ENCODE measurements at places on chromosomes 12 and 14.

- no peak for DNase-seq
These were observed 21.7 kb downstream of the ANKRD13A start for GRCh38 chr12:110020956-110021355.

DNA sequence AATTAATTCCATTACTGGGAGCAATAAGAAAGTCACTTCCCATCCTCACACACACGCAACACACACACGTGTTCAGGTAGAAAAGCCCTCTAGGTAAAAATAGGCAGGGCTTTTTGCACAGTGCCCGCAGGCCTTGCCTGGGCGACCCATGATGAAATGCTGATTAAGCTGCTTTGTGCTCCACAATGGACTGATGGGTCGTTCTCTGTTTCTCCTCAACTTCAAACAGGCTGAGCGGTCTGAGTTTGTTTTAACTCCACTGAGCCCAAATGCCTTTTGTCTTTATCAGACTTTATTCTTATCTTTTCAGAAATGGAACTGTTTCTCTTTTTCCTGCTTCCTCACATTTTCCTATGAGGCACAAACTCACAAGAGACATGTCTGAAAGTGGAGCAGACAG is 9.4 kb upstream of the DACT1 start:
- DNase-seq = no peak

GRCh38 chr12:27777141-27777540 is 2.9 kb upstream of the KLHL42 start:
- DNase-seq = no peak

GRCh38 chr14:88364710-88365413 is 20.6 kb upstream of the SPATA7 start:
- no peak for DNase-seq

GRCh38 chr14:47961634-47962033 is 286.2 kb upstream of the MDGA2 start:
- no peak for DNase-seq

DNA sequence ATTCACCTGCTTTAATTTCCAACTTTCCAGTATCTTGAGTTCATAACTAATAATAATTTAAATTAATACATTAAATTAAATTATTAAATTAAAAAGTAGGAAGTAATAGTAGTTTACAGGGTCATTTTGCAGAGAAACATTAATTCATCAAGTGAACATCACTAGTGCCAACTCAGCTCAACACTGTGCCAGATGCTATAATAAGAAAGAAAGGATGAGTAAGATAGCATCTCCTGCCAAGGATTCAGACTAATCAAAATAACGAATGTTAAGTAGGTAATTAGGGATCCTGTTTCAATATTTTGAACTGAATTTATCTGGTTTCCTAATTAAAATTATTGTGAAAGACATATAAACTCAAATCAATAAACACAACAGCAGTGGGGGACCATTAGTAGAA is 596.7 kb downstream of the SLC6A15 start:
- no peak for DNase-seq

DNA sequence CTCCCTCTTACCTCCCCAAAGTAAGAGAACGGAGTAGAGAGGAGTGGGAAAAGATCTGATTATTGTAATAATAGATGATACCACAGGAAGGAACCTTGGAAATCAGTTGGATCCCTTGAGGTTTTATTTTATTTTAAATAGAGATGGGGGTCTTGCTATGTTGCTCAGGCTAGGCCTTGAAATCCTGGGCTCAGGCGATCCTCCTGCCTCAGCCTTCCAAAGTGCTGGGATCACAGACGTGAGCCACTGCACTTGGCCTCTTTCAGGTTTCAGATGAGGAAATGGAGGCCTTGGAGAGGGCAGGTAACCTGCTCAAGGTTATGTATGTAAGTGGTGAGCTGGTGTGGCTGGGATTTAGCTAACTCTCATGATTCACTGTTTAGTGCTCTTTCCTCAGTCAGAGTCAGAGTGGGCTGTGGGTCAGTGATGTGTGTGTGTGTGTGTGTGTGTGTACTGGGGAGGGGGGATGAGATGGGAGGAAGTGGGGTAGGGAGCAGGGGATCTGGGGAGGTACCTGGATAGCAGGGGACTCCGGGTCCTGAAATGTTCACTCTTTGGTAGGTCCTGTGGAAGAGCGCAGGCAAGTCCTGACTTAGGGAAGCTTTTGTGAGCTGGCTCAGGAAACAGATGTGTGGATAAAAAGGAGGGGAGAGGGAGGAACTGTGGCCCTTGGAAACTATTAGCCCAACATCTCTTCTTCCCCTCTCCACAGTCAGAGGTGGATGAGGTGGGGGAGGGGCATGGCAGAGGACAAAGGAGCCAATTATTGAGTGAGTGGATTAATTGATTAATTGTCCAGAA is 4.7 kb upstream of the CISTR start:
- no peak for DNase-seq

DNA sequence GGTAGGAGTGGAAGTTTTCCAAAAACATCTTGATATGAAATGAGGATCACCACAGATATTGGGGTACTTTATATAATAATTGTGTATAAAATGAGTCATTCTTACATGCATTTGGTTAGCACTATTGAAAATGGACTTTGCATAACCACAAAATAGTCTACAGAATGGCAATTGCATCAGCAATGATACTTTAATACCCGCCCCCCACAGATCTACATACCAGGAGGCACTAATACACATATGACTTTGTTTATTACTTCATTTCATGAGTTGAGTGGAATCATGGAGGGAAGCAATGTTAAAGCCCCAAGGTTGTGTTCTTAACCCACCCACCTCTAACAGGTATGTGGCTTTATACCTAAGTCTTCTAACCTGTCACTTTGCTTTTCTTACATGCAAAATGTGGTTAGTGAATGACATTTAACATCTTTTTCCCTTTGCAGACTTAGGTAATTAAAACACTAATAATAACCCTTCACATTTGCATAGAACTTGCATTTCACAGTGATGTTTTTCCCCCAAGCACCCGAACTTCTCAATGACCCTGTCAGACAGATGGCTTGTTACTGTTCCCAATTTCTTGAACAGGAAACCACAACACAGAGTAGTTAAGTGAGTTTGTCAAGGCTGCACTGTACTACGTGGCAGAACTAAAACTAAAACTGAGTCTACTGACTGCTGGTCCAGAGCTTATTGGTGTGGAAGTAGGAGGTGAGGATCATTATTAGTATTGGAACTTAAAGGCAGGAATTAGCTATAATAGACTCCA is 101.9 kb downstream of the NPAS3 start:
- no peak for DNase-seq

DNA sequence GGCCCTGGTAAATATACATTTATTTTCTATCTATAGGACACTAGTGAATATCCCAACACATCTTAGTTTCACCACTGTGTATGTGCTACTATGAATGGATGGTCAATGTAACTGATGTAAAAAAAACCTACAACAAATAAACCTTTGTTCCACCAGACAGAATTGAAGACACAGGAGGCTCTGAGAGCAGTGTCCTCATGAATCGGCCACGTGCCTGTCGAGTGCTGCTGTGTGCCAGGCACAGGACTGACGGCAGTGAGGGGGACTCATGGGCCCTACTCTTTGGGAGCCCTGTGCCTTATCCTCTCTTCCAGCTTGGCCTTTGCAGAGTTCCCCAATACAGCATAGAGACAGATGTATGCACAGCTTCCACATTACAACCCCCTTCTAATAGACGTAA is 18.2 kb downstream of the CINP start:
- no peak for DNase-seq

GRCh38 chr12:9948606-9949296 is 16.6 kb upstream of the CLEC2A start:
- DNase-seq = peak; percentile 78

GRCh38 chr12:57001448-57001906 is 4.9 kb downstream of the ZBTB39 start:
- DNase-seq = peak; percentile 93

DNA sequence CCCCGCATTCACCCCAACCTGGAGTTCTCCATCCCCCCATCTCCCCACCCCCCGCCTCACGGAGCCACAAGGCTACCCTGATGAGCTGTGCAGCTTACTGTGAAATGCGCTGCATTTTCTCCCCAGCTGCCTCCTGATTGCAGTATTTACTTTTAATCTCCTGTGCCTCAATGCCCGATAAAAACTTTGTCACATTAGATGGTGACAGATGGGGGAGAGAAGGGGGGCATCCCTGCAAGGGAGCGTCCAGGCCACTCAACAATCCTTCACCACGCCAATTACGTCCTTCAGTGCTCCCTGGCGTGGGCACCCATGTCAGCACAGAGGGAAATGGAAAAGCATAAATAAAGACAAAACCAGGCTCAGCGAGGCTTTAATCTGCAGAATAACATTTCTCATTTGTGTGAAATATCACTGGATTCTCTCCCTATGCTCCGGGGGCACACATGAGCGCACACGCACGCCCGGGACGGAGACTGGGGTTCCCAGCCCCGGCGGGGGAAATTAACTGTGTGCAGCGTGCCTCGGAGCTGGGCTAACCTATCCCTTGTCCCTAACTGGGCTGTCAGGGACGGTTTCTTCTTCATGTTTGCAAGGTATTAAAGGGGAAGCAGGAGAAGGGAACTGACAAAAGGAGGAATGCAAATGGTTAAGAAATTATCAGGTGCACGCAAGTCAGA is 186.7 kb upstream of the VASH1 start:
- DNase-seq = no peak

GRCh38 chr14:78530078-78530477 is 359.9 kb downstream of the NRXN3 start:
- peak; percentile 68 for DNase-seq

GRCh38 chr12:92259291-92259690 is 113.6 kb upstream of the BTG1 start:
- DNase-seq = no peak

DNA sequence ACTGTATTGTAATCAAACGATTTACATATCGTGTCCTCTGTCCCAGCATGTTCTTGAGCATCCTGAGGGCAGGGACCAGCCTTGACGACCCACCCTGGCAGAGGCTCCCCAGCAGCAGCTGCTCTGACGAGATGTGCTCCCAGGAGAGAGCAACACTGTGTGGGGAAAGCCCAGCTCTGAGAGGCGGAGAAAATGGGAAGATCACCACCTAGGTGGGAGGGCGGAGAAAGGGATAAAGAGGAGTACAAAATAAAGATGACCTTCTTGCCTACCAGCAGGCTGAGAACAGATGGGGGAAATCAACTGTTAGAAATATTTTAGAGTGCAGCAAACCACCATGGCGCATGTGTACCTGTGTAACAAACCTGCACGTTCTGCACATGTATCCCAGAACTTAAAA is 71.5 kb upstream of the CAPRIN2 start:
- no peak for DNase-seq

- no peak for DNase-seq
These were observed 29.7 kb downstream of the A2ML1 start for GRCh38 chr12:8852119-8852518.

GRCh38 chr12:99804715-99805114 is 157.2 kb downstream of the GARIN6 start:
- no peak for DNase-seq

DNA sequence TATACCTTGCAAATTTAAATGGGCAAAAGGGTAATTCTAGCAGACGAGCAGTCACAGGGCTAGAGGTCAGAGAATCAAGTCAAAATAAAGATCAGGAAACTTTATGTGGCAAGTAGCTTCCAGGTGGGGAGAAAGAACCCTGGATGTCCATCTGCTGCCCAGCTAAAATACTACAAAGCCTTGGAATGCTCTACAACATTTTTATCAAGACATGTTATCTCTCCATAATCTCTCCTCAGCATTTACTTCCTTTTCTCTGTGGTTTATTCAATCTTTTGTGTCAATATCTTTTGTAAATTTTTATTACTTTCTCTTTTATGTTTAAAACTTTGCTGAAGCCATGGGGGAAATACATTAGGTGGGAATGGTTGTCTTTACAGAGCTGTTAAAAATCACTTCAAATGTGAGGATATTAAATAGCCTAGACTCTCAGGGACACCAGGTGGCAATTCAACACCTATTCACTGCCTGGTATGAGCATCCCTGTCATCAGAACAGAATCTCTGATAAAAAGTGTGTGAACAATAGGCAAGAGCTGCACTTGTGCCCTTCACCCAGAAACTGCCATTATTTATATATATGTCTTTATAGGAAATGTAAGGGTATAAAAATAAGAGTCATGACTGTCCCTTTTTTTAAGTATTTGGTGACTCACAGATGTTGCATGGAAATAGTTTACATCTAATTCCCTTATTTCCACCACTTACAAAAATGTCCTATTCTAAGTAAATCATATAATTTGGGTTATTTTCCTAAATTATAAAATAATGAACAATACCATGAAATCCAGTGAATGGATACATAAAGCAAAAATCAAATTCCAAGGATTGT is 152.9 kb downstream of the EPS8 start:
- DNase-seq = no peak

DNA sequence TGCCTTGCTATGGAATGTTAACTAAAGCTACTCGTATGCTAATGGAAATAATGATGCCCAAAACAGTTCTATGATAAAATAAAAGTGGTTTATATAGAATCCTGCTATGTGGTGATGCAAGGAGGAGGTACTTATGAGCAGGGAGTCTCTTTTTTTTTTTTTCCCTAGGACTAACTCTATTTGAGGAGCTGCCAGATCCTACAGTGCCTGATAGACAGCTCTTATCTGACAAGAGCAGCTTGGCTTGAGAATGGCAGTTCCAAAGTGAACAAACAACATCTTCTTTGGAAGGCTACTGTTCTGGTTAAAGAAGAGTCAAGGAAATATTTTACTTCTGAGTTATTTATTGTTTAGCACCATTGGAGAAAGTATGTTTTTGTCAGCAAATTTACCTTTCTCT is 10.2 kb upstream of the ACSM4 start:
- DNase-seq = no peak

DNA sequence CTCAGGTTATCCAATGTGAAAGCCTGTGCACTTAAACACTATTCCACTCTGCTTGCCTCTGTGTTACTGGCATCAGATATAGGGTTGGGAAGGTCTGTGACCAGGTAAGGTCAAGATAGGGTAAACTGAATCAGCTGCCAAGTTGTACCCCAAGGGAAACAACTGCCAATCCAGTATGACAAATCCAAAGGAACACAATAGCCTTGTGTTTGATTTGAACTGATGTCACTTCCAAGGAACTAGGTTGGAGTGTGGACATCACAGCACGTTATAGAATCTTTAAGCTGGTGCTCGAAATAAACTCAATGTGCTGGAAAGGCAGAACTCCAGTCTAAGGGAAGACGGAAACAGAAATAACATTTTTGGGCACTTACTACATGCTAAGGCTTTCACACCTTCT is 223.4 kb upstream of the BTG1 start:
- peak; percentile 36 for DNase-seq

GRCh38 chr12:8914716-8915526 is 612 bp downstream of the PHC1 start:
- DNase-seq = peak; percentile 90

- DNase-seq = no peak
These were observed 9.2 kb downstream of the RAB21 start for GRCh38 chr12:71763677-71764379.

DNA sequence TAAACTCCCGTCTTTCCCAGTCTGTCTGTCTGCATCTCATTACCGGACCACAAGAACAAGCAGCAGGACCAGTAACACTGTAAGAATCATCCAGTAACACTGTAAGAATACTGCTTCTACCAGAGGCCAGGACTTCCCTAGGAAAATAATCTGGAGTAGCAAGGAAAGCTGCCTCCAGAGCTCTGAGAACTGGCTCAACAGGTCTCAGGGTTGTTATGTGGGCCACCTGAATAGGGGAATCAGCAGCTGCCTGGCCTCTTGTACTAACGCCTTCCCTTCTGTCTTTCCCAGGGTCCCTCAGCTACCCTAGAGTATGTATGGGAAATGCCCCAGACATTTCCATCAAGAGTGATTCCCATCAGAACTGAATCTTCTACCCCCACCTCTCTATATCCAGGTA is 954 bp upstream of the SLC39A2 start:
- no peak for DNase-seq
